Activated T-cell treated with anti-CD3 and anti-CD28 coated beads, Interleukin-2, amount 50 U/mL, for 48 hours (primary cell): ENCODE measurements at places on chromosomes 4 and X.

DNA sequence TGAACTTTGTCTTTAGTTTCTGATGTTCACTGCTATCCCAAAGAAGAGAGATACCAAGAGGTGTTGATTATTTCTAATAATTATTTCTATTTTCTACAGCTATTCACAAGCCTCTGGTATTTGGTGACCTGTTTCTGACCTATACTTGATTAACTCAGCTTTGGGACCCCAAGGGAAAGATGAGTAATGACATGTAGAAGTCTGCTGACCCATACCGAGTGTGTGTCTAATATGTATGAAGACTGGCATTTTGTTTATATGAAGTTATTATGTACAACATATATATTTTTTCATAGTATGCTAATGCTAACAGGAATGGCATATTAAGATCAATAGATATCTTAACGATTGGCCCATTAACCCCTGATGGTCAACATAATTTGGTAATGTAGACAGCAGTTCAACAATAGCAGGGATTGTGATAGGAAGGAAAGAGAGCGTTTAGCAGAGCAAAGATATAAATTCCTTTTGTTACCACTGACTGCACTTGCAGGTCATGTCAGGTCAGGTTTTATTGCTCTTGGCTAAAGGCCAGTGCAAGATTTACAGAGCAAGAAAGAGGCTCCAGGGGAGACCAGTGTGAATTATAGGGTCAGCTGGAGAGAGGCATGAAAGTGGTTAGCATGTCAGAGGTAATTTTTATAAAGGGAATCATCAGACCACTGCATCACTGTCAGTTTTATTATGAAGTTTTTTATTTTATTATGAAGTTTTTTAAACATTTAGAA lies 94.7 kb upstream of the DIPK2B start:
- DNase-seq: no peak

GRCh38 chrX:13938051-13938828 lies 91.5 kb downstream of the GEMIN8 start:
- no peak for DNase-seq

GRCh38 chr4:188876881-188877280 lies 737.6 kb downstream of the TRIML1 start:
- DNase-seq: no peak

DNA sequence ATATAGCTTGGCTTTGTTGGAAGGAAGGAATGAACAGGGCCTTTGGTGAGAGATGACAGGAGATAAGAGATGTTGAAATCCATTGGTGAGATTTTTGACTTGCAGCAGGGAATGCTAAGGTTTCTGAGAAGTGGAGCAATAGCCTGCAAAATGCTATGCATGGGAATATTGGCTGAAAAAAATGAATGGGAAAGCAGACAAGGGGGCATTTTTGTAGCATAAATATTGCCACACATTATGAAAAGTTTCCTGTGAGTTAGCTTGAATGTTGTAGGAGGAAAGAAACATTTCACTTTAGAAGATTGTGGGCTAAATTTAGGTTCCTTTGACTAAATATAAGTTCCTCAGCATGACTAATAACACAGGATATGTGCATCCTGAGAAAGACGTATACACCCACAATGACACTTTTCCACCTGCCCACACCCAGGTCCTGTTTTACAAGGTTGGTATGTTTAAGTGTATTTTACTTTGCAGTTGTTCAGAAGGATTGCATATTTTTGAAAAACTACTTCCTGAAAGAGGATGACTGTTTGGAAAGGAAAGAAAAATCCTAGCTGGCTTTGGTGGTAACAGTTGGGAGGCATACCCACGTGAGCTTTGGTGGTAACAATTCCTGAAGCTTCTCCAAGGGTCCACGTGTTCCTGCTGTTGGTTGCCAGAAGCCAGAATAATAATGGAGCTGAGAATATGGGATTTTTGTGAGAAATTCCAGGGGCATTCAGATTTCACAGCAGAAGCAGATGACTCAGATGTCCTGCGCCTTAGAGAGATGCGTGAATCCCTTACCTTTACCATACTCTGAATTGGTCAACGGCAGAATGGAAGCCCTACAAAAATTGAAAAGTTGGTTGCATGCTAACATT lies 28.5 kb downstream of the PHEX start:
- DNase-seq: no peak

DNA sequence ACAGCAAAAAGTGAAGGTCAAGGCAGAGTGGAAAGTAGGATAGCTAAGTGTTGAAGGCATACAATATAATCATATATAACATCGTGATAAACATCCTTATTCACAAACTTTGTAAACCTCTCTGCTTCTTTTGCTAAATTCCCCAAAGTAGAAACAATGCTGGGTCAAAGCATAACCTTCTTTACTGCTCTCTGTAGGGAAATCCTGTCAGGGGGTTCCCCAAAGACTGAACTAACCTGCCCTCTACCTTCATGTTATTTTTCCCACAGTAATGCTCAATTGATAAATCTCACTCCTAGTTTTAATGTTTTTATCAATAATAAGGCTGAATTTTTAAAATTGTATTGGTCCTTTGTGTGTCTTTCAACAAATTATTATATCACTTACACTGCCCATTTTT lies 55.7 kb downstream of the DCHS2 start:
- DNase-seq: no peak

GRCh38 chr4:121076416-121076815 lies 4.1 kb upstream of the NDNF start:
- no peak for DNase-seq

GRCh38 chrX:63327788-63328187 lies 23.3 kb downstream of the SPIN4 start:
- DNase-seq: no peak

DNA sequence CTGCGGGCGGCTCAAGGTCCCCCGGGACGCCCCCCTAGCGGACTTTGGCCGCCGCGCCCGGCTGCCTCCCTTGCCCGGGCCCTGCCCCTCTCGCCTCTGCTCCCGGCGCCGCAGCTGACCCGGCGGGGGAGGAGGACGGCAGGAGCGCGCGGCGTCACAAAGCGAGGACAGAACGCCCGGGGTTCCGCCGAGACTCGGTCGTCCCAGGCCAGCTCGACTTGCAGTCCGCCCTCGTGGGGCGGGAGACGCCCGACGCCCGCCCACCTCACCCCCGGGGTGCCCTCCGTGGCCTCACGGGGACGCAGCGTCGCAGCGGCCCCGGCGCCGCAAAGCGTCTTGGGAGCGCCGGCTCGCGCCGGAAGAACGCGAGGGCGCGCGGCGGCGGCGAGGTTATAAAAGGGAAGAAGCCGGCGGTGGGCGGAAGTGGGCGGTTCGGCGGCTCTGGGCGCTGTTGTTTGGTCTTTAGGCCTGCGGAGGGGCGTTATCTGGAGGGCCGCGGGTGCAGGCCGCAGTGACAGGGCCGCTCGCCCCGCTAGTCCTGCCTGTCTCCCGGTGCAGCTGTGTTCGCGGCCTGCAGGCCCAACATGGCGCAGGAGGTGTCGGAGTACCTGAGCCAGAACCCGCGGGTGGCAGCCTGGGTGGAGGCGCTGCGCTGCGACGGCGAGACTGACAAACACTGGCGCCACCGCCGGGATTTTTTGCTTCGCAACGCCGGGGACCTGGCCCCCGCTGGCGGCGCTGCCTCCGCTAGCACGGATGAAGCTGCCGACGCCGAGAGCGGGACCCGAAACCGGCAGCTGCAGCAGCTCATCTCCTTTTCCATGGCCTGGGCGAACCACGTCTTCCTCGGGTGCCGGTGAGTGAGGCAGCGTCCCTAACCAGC lies at the start of gene CDKN2AIP:
TSS of gene CDKN2AIP (plus strand) at position 423 of the 883 bp plus-strand sequence. CDS start at position 585, 162 bp downstream.
- peak; percentile 94 for DNase-seq

DNA sequence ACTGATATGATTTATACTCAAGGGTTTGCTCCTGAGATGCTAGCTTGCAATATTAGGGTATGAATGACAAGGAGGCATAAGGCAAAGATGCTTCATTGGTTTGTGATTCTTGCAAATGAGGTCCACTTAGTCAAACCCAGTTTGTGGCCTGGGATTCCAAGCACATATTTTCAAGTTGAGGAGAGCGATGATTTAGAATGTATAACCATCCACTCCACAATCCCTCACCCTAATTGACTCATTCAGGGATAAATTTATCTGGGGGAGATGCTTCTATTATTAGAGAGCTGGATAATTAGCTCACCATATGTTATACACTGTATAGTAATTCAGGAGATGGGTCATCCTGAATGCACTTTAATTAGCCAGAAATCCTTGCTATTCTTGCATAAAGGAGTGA lies 118.3 kb upstream of the PUDP start:
- DNase-seq: no peak

DNA sequence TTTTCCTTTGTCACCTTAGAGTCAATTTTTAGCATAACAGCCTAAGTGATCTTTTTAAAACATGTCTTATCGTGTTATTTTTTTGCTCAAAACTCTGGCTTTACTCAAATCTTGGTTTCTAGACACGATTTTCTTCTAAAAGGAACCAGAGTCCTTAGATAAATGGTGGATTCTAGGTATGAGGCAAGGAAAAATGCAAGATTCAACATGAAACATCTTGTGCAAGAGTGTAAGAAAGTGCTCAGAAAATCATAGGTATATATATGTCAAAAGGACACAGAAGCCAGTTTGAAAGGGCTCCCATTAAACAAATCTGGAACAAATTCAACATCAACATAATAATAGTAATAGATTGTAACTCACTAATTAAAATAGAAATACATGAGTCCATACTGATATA lies 8.1 kb upstream of the ADGRG4 start:
- DNase-seq: no peak

- no peak for DNase-seq
Observed at GRCh38 chr4:154456240-154456639, 35.4 kb downstream of the DCHS2 start.
